ENCODE measurements at places on chromosomes 4 and X.

- DNase-seq: no peak
These were observed 717.0 kb downstream of the CCSER1 start for GRCh38 chr4:90844241-90844640.

GRCh38 chr4:174147863-174148262 is 135.6 kb downstream of the FBXO8 start:
- DNase-seq: no peak

GRCh38 chrX:147811803-147812202 is 99.9 kb upstream of the FMR1 start:
- no peak for DNase-seq

- DNase-seq: peak; percentile 67
These were observed at the start of gene LPAR4 for GRCh38 chrX:78747489-78747888. LPAR4 (plus strand) TSS chrX:78747720; CDS start chrX:78754870, 7,150 bp downstream.

GRCh38 chr4:61152433-61152832 is 47.7 kb upstream of the ADGRL3 start:
- DNase-seq: no peak

- no peak for DNase-seq
These were observed 22.1 kb downstream of the GRIA3 start for GRCh38 chrX:123206176-123206575.

DNA sequence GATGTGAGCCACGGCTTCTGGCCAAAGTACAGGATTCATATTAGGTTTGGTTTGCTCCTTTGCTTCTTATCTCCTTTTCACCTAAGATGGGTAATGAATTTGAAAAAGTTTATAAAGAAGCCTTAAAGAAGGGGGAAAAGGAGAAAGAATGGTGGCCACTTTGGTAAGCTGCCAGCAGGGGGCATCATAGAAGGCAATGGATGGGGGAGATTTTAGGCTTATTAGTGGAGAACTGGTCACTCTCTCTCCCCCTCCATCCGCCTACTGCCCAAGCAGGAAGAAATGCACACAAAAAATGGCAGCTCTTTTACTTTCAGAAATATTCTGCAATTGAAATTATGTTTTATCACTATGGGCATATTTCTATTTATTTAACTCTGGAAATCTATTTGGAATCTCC is 32.0 kb downstream of the SPARCL1 start:
- peak; percentile 75 for DNase-seq

- DNase-seq: peak; percentile 3
These were observed 16.6 kb upstream of the UBA1 start for GRCh38 chrX:47177079-47177478.

DNA sequence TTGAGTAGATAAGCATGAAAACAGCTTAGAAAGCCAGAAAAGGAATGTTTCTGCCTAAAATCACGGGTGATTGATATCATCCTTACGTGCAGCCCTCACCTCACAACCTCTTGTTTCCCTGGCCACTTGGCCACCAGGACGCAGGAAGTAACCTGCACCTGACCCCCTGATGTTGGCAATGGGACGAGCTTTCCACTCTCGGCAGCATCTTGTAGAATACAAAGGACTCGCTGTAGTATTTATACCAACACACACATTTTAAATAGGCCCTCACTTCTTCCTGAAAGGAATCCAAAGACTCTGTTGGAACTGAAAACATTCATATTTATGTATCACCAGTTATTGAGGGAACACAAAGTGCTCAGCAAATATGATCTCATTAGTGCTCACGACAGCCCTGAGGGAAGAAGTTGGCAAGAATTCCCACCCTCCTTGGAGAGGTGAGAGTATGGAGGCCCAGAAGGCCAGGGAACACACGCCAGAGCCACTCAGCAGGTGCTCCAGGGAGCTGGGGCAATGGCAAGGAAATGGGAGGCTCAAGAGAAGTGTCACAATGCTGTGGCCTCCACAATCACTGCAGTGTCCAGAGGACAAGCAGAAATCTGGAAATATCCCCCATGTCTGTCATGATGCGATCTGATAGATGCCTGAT is 103.3 kb upstream of the KIT start:
- no peak for DNase-seq

- DNase-seq: no peak
These were observed 59.8 kb downstream of the CASK start for GRCh38 chrX:41863343-41864203.

DNA sequence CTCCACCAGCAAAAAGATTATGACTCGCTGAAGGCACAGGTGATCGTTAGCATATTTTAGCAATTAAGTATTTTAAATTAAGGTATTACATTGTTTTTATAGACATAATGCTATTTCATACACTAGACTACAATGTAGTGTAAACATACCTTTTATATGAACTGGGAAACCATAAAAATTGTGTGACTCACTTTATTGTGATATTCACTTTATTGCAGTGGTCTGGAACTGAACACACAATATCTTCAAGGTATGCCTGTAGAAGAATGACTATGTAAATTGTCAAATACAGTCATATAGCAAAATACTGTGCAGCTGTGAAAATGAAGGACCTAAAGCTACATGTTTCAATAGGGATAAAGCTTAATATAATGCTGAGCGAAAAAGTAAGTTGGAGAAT is 26.6 kb upstream of the MAML3 start:
- no peak for DNase-seq

GRCh38 chr4:118758293-118758692 is 73.1 kb downstream of the METTL14 start:
- DNase-seq: no peak

GRCh38 chrX:37883196-37883595 is 35.8 kb upstream of the DYNLT3 start:
- DNase-seq: no peak

DNA sequence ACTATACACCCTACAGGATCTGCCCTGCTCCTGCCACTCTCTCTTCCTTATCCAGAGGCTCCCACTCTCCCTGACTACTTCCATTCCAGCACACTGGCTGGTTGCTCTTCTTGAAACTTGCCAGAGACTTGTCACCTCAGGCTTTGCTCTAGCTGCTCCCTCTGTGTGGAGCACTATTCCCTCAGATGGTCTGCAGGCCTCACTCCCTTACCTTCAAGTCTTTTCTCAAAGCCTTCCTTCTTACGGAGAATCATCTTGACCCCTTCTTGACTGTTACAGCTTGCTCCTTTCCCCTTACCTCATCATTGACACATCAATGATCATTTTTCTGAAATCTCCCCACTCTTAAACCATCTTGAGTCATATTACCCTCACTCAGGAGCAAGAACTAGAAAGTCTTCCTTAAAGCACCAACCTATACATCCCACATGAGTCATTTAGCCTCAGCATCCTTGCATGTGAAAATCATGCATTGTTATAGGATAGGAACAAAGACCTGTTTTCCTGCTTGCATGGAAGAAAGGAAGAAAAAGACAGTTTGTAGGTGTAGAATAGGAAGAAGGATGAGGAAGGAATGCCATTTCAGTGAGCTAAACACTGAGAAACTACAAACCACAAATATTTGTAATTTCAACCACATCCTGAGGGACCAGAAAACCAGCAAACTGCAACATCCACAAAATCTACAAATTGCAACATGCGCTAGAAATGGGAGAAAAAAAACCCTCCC is 55.7 kb downstream of the ANTXR2 start:
- DNase-seq: no peak

DNA sequence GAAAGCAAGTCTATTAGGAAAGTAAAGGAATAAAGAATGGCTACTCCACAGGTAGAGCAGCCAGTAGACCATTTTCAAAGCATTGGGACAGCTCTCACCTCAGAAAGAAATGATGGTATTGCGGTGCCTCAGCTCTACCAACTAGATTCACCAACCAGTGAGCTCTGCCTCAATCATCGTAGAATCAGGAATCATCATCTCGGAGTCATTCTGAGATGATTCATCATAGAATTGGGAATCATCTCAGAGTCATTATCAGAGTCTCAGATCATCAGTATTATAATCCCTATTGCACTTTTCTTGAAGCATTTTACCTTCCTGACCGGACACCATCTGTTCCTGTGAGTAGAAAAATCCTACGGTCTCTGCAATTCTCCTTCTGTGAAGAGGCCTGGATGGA is 17.5 kb upstream of the SAT1 start:
- no peak for DNase-seq

- DNase-seq: no peak
These were observed 78.8 kb downstream of the PDGFC start for GRCh38 chr4:156892805-156893204.

DNA sequence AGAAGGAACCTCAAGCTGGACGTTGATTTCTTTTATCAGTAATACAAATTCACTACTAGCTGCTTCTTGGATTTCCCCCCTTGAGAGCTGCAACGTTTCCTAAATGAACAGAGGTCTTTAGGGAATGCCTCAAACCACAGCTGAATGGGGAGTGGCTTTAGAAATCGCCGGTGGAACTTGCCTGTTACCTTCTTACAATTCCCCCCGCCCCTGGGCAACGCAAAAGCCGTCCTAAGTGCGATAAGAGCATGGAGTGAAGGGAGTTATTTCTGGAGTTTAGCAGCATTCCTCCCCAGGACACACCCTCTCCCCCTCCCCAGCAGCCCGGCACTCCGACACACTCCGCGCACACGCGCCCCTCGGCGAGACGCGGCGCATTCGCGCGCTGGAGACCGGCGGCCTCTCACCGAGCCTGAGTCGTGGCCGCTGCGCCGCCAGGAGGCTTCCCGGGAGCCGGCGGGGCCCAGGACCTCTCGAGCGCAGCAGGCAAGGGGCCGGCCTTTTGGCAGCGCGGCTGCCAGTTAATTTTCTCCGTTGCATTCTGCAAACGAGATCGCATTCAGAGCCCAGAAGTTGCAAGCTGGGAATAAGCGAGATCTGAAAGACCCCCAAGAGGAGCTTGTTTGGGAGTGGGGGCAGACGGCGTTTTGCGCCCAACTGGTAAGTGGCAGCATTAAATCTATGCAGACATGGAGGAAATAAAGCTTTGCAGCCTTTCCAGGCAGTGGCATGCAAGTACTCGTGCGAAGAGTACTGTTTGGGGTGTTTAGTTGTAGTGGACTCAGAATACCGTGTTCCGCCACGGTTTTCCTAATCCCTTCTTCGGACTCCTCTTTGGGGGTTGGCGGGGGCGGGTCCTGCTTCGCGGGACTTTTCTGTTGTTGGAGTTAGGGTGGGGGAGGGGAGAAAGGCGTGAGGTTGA is 134.7 kb downstream of the PALLD start:
- peak; percentile 90 for DNase-seq

GRCh38 chrX:39875834-39876628 is 221.7 kb downstream of the BCOR start:
- no peak for DNase-seq

GRCh38 chrX:129006491-129006890 is 516.8 kb downstream of the SMARCA1 start:
- no peak for DNase-seq

- DNase-seq: no peak
These were observed 127.5 kb upstream of the ANXA10 start for GRCh38 chr4:167964766-167965373.

DNA sequence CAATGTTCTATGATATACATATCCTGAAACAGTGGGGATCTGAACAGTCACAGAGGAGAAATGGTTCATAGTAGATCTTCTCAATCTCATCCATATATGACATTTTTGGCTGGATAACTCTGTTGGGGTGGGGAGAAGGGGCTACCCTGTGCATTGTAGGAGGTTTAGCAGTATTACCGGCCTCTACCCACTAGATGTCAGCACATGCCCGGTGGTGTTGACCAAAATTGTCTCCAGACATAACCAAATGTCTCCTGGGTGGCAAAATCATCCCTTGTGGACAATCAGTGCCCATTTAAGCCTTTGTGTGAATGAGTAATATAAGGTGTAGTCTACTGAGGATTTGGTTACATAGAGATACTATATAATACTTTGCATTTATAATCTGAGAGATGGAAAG is 89.9 kb downstream of the PLS3 start:
- DNase-seq: peak; percentile 88

GRCh38 chr4:89586864-89587263 is 250.1 kb downstream of the SNCA start:
- DNase-seq: no peak

DNA sequence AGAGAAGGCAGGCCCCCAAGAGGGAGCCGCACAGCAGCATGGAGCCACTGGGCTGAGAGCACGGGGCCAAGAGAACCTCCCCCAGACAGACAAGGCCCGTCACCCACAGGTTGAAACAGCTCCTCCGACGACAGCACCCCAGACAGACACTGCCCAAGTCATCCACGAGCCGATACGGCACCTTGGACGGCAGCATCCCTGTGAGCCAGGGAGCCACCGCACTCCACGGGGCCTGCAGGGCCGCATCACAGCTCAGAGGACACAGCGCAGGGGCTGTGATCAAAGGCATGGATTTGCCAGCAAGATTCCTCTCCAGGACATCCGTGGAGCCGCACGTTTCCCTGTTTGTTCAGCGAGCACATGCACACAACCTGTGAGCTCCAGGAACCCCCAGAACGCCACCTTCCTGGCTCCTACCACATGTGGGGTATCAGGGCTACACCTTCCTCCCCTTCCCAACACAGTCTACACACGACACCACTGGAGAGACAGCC is 3.9 kb downstream of the CTBP1 start:
- peak; percentile 32 for DNase-seq

DNA sequence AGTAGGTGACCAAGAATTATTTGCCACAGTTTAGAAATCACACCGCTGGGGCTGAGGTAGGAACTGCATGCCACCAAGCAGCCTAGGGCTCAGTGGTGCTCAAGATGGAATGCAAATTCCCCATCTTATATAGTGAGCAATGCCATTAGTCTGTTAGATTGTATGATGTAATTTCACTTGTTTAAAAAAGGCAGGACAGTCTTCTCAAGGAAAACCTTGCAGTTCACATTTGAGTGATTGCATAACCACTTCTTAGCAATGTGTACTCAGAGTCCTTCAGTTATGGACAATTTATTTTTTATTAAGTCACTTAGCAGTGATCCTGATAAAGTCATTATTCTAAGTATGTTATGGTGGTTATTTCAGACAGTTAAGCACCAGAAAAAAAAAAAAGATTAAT is 142.9 kb upstream of the SFRP2 start:
- no peak for DNase-seq

- peak; percentile 72 for DNase-seq
These were observed 40.4 kb upstream of the PPP1R2C start for GRCh38 chrX:42818151-42818921.

- DNase-seq: peak; percentile 79
These were observed 518 bp downstream of the ARMCX1 start for GRCh38 chrX:101550751-101551379.

DNA sequence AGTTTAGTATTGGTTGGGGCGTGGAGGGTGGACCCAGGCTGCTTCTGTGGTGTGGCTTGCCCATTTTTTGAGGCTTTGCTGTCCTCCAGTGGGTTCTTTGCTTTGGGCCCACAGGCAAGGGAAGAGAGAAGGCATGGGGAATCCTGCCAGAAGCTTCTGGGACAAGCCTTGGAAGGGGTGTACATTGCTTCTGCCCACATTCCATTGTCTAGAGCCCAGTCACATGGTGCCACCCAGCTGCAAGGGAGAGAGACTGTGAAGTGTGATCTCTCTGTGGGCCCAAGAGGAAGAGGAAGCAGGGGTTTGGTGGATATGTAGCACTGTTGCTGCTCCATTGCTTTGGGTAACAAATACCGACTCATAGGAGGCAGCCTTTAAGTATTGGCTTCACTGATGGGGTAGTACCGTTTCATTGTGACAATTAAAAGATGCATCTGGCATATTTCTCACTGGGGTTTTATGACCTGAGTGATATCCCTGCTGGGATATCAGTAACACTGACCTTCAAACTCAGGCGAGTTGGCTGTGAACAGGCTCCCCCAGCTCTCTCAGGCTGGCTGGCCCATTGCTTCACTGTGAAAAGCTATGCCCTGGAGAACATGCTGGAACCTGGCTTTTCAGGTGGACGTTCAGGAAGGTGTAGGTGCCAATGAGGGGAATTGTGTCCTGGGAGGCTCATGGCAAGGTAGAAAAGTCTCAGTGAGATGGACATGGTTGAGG is 85.9 kb downstream of the CLDN34 start:
- DNase-seq: no peak
